ENCODE measurements at places on chromosomes 7 and 10. TPM values are rescaled to one million over a fixed set of nuclear protein-coding genes. Genes with fewer than 3 reads are reported as not detected.

The CYP3A5 gene
- 0.73 TPM for total RNA-seq

The CFTR gene
- total RNA-seq = 0.40 TPM

The MMP21 gene
- not detected for total RNA-seq

The GPNMB gene
- 16.9 TPM for total RNA-seq

The TRIM50 gene
- not detected for total RNA-seq

The PIK3CG gene
- 1.4 TPM for total RNA-seq

The VAX1 gene
- 3.1 TPM for total RNA-seq

The CABCOCO1 gene
- total RNA-seq = 6.3 TPM

The INHBA gene
- total RNA-seq = 0.82 TPM

The WEE2 gene
- total RNA-seq = not detected

The HMX2 gene
- total RNA-seq = not detected

The DENND2A gene
- 29.8 TPM for total RNA-seq

The GATA3 gene
- total RNA-seq = not detected

The TMEM130 gene
- total RNA-seq = 245 TPM

Measured in dorsolateral prefrontal cortex (tissue), 122 donors.